PC-3 (cell line): ENCODE measurements at places on chromosomes 3 and 15. TPM values are rescaled to one million over a fixed set of nuclear protein-coding genes. Genes with fewer than 3 reads are reported as not detected.

The TM2D3 gene
- total RNA-seq, result 18.4 and 23.3 TPM in 2 replicates

The ADAMTS9 gene
- total RNA-seq, result 0.55 TPM in 1 of 2 replicates, not detected in the other

The CPLX3 gene
- not detected in 2 replicates for total RNA-seq

DNA sequence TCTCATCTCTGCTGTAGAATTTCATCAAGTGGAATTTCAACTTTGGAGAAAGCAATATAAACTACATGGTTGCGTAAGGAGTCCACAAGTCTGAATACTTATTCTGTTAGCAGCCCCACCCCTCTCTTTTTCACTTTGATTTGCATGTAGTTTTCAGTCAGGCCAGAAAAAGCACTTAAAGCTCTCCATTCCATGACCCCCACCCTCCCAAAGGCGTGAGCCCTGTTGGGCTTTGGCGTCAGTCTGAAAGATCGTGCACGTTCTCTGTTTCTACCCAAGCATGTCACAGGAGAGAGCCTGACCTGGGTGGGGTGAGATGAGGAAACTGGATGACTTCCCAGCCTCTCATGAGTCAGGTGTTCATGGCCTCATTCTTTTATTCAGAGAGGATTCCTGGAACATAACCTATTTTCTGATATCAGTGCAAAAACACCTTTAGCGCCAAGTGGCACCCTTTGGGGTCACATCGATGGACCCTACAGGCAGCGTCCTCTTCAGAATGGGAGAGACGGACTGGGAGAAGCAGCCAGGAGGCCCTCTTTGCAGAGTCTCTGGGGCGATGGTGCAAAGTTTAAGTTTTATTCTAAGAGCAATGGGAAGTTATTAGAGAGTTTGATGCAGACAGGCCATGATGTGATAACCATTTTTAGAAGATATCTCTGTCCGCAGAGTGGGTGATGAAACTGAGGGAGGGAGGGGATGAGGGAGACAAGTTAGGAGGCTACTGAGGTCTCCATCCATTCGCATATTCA lies 55.8 kb downstream of the LSM3 start:
- 0 out of 2 replicates have a peak, but pooled peaks cover 3% of the 10 kb centered on the region for H3K36me3 ChIP-seq
- H3K4me3 ChIP-seq, result 0 out of 2 replicates have a peak overlapping the region, but pooled peaks have one; percentile 2
- H3K27me3 ChIP-seq, result no peaks in the 10 kb centered on the region
- DNase-seq, result peak; percentile 88

DNA sequence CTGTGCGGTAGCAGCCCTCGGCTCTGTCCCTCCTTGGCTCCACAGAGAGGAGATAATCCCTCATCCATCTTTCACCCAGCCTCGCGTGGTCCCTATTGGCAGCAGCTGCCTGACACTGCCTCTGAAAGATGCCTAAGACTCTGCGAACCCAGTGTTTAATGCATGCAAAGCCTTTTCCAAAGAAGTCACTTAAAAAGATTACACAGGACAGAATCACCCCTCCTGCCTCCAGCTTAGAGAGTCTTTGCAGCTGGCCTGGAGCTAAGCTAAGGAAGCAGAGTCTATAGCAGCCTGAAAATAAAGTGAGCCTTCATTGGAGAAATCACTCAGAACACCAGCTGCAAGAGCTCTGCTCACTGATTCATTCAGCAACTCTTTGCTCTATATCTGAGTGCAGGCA lies 247.2 kb downstream of the SHQ1 start:
- no peaks in the 10 kb centered on the region for H3K36me3 ChIP-seq
- no peaks in the 10 kb centered on the region for H3K27me3 ChIP-seq
- DNase-seq, result no peak
